ENCODE measurements at places on chromosomes 2 and 18.

GRCh38 chr2:116877274-116877673, 937.2 kb upstream of the DDX18 start:
- no peak for DNase-seq

DNA sequence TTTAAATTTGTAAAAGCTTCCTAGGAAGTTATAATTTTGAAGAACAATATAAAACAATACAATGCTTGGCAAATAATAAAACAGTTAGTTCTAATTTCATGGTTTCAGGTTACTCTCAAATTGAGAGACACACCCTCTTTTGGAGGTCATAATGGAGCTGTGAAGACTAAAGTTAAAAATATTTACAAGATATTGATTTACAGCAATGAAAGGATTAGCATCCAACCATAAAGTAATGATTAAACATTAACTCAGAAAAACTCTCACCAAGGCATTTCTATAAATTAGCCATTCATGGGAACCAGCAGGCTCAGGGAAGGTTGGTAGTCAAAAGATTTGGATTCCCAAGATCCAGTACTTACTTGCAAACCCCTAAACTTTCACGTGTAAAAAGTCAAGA, 6.4 kb downstream of the DPP4 start:
- DNase-seq, result no peak

- no peak for DNase-seq
Measured at GRCh38 chr2:138494265-138494966, 7.2 kb upstream of the SPOPL start.

GRCh38 chr2:128663371-128664050, 344.8 kb upstream of the HS6ST1 start:
- no peak for DNase-seq

DNA sequence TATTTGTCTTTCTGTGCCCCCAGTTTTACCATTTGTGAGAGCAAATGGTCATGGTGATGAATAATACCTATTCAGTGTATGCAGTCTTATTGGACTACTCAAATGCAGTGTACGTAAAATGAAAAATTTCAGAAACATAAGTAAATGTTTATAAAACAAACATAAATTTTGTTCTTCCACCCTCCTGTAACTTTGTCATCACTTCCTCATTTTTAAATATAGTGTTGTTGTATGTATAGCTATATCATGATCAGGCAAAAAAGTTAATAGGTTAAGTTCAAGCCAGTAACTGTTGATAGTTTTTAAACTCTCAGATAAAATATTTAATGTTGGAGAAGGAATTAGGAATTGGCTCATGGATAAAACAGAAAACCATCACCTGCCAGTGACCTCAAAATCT, 93.2 kb downstream of the KLF7 start:
- DNase-seq, result no peak

DNA sequence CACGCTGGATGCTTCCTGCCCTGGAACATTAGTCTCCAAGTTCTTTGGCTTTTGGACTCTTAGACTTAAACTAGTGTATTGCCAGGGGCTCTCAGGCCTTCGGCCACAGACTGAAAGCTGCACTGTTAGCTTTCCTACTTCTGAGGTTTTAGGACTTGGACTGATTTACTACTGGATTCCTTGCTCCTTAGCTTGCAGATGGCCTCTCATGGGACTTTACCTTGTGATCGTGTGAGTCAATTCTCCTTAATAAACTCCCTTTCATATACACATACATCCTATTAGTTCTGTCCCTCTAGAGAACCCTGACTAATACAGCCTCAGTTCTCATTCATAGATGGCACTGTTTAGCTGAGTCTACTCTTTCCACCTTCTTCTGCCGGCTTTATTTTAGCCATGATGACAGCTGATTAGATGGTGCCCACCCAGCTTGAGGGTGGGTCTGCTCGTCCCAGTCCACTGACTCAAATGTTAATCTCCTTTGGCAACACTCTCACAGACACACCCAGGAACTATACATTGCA, 389.1 kb downstream of the NYAP2 start:
- DNase-seq, result no peak

DNA sequence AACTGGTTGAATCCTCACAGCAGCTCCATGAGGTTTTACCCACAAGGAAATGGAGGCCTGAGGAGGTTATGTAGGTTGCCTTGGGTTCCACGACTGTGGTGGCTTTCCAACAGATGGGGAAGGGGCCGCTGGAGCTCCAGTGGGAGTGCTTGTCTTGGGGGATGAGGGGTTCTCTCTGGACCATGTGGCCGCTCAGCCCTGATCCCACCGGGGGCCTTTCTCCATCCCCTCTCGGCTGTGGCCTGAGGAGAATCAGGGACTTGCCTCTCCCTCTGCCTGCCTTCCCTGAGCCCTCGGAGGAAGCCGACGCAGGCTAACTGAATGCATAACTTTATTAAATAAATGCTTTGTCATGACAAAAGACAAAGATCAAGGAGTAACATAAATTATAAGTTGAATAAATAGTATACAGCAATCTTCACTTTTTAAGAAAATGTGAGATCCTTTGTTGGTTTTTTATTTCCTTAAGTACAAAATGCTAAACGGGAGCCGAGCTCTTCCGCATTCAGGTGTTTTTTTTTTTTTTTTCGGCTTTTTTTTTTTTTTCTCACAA, 23.5 kb downstream of the IGFBP5 start:
- no peak for DNase-seq

GRCh38 chr2:81976998-81977397, 1672.4 kb upstream of the LRRTM1 start:
- no peak for DNase-seq

GRCh38 chr2:1584051-1584531, 160.2 kb downstream of the PXDN start:
- no peak for DNase-seq
